CD4-positive, alpha-beta T cell treated with Interferon gamma for 1 hour (primary cell): ENCODE measurements at places on chromosomes 2 and 18.
A peak's percentile ranks its signal among the peaks of the same experiment; 100 is the strongest.

GRCh38 chr18:12657684-12658425, at the start of gene SPIRE1:
Gene SPIRE1 (minus strand): TSS chr18:12658107. CDS start chr18:12657866, 241 bp downstream.
- DNase-seq = peak; percentile 28

GRCh38 chr2:231411237-231411636, 15.7 kb downstream of the B3GNT7 start:
- no peak for DNase-seq

GRCh38 chr2:75790814-75791467, 80.2 kb upstream of the GCFC2 start:
- DNase-seq = no peak

GRCh38 chr18:57951999-57952774, 91.8 kb upstream of the NEDD4L start:
- no peak for DNase-seq

- DNase-seq = no peak
Measured at GRCh38 chr18:27803957-27804356, 373.0 kb downstream of the CDH2 start.

GRCh38 chr2:55078956-55079355, 28.7 kb upstream of the RTN4 start:
- DNase-seq = no peak

DNA sequence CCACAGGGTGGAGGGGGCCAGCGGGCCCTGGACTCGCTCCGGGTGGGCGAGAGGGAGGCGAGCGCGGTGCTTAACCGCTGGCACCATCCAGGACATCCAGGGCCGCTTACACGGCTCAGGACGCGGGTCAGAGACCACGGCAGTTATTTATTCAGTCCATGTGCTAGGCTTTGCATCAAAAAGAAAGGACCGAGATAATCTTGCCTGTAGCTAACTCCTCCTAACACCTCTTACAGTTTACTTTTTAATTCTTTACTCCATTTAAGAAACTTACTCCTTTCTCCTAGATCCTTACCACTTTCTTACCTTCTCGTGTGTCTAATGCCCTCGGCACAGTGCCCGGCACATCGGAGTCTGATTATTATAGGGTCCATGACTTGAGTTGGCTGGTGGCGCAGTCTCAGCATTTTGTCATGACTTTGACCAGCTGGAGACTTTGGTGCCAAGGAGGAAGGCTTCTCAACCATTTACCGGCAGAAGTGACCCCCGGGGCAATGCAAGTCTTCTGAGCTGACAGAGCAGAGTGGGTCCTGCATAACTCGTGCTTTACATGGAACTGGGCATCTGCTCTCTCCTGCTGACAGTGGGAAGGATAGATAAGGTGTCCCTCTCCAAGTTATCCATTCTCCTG, 503 bp downstream of the ANXA4 start:
- no peak for DNase-seq

- no peak for DNase-seq
Measured at GRCh38 chr18:63850636-63851035, 36.9 kb upstream of the SERPINB2 start.

DNA sequence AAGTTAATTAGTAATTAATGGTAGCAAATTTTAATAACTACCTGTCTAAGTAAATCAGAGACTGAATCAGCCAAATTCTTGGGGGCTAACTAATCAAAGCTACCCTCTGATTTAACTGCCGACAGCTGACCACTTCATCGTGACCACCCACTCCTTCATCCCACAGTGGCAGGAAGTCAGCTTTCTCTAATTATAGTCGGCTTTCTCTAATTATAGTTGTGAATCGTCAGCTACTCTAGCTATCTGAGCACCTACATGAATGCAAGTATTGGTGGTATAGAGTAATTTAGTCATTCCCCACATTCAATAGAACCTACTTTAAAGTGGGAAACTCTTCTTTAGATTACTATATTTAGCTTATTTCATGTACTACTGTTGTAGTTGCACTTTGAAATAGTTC, 185.5 kb downstream of the PTGR3 start:
- DNase-seq = no peak

DNA sequence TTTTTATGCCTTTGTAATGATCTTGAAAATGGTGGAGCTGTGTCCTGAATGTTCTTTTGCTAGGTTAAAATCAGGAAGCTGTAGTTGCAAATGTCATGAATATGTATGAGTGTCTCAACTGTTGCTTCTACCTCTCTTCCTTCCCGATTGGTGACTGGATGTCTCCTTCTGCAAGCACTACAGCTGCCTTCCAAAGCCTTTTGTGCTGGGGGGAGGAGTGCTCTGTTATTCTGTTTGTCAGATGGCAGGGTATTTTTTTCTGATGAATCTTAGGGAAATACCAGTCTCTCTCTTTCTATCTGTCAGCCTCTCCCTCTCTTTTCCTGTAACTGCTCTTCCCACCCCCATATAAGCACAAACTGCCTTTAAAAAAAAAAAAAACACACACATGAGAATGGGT, 1396.3 kb upstream of the CELF4 start:
- no peak for DNase-seq

- DNase-seq = no peak
Measured at GRCh38 chr2:127705391-127706065, 4.2 kb downstream of the SFT2D3 start.

GRCh38 chr2:184304006-184304405, 294.3 kb upstream of the ZNF804A start:
- DNase-seq = no peak

DNA sequence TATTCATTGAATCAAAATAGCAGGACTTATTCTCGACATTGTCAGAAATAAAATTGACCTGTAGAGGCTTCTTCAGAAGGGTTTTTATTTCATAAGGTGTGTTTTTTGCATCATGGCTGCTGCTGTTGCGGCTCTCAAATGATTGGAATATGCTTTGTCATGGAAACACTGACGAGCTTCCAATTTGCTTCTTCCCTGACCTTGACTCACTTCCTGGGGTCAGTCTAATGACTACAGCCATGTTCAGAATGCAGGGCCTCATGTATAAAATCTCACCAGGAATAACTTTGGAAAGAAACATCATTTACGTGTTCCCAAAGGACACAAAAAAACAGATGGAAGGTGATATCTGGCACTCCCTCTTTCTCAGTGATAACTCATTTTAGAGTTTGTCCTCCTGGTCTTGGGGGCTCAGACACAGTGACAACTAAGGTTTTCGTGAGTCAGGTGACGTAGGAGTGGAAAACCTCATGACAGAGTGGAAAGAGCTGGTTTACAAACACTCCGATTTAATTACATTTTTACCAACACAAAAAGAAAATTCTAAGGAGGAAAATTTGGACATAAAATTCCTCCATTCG, 467.0 kb upstream of the RAB12 start:
- no peak for DNase-seq

DNA sequence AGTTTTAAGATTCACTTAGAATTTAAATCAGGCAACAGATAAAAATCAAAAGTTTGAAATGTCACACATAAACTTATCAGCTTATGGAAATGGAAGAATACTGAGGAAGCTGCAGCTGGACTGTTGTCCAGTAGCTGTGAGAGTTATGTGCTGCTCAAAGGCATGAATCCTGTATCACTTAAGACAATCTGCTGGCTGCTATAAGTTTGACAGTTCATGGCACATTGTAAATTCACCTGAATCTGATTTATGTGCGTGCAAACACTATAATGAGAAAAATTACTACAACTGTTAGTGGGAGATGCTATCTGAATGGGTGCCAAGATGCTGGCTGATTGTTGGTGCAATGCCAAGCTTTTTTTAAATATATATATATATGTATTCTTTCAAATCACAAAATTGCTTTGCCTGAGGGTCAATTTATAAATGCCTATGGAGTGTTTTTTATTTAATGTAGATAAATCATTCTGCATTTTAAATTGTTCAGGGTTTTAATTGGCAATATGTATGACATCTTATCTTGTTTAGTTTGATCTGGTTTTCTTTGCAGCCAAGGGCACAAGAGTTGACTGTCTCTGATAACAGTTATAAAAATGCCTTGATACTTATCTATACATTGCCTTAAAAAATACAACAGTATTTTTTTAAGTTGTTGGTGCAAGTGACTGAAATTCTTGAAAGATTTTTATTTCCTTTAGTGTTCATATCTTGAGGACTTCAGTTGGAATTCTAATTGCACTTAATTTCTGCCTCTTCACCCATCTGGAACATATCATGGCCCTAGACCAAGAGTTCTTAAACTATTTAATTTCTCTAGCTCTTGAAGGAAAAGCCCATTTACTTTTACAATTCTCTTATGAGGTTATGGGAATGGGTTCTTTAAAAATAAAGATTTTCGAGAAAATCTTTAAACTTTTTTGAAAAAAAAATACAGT, 48.7 kb downstream of the CAVIN2 start:
- no peak for DNase-seq
